ENCODE measurements at places on chromosomes 6 and 20. TPM values are rescaled to one million over a fixed set of nuclear protein-coding genes. Genes with fewer than 3 reads are reported as not detected.

Gene LAMA2
- 1.3 TPM for polyA plus RNA-seq

DNA sequence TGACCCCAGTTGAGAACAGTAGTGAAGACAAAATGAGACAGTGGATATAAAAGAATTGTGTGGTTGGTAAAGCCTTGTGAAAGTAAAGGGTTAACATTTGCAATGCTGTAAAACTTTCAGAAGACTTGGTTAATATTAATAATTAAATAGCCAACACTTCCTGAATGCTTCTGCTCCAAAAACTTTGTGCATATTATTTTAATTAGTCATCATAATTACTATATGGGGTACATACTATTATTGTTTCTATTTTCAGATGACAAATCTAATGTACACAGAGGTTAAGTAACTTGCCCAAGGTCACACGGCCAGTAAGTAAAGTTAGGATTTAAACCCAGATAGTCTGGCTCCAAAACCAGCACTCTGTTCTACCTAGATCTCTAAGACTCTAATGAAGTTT, 291.3 kb downstream of the OGFRL1 start:
- DNase-seq: no peak

Gene DYNLT2
- polyA plus RNA-seq: 2.3 TPM

DNA sequence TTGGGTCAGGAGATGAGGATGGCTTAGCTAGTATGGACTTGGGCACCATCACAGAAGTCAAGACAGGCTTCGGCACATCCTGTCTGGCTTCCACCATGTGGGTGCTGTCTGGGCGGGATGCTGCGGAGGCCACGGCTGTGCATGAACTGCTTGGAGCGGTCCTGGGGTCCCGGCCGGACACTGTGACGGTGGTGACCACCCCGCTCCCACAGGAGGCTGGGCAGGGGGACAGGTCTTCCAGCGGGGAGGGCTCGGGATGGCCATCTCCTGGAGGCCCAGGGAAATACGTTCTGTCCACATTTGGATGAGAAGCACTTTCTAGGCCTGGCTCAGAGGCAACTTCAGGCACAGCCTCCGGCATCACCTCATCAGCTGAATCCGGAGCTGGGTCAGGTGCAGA, 32.1 kb upstream of the TCFL5 start:
- no peak for DNase-seq

Gene ZNF165
- 0.54 TPM for polyA plus RNA-seq

DNA sequence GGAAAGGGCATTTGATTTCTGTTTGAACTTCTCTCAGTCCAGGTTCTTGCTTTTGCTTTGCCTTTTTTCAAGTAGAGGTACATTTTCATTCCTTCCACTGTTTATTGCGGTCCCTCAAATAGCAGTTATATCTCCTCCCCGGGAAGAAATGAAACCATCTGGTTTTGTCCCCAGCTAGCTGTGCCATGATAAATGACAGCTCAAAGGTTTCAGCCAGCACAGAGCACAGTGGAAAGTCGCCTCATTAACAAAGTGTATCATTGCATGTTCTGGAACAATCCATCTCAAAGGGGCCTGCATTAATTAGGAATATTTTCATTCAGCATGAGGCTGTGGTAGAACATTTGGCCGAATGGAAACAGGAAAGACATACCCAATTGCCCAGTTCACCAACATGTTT, 146.0 kb downstream of the EDN3 start:
- no peak for DNase-seq

GRCh38 chr6:16179970-16180431, 51.1 kb downstream of the MYLIP start:
- DNase-seq: no peak

Gene ENPP5
- polyA plus RNA-seq: 0.17 TPM

DNA sequence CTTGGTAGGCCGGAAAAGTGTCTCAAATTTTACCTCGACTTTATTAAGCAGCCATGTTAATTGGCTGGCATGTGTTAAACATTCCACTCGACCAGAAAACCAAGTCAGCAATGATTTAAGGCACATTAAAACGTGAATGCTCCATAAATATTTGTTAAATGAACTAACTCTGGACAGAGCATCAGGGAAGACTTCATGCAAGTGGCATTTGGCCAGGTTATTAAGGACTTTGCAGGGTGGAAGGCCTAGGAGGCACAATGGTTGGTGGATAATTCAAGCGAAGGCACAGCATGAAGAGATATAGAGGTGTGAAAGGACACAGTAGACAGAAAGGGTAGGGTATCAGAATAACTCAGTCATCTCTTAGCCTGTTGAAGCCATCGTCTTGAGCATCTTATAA, 23.0 kb downstream of the ELOVL5 start:
- DNase-seq: no peak

GRCh38 chr20:1905693-1906092, 10.5 kb downstream of the SIRPA start:
- DNase-seq: no peak

GRCh38 chr6:111533087-111533784, 50.2 kb upstream of the REV3L start:
- DNase-seq: no peak

GRCh38 chr6:141726248-141726647, 406.5 kb upstream of the GJE1 start:
- no peak for DNase-seq

- DNase-seq: no peak
Measured at GRCh38 chr6:50301307-50301706, 251.6 kb upstream of the DEFB112 start.

DNA sequence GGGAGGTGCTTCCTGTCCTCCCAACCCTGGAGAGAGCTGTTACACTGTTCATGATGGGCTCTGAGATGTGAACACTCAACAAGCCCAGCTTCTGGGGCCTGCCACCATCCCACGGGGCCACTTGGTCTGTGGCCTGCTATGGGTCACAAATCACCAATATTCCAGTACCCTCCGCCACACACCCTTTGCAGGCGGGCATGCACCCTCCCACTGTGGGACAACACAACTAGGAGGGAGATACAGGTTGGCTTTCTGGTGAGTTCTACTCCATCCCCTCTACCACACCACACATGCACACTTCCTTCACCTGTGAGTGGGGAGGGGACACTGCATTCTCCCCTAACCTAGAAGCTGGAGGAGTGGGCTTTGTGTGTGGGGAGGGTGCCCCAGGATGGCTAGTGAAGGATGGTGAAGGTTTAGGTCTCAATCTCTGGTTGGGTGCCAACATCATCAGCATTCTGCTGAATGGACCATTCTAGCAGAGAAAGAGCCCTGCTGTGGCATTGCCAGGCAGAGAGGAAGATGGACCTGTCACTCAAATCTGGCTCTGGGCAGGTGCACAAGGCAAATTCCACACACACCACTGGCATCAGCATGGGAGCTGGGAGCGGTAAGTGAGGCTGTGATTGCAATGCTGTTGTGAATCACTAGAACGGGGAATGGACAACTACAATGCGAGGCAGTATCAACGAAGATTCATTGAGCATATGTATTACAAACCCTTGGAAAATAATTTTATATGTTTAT, 175.1 kb downstream of the THBS2 start:
- no peak for DNase-seq

Gene HLA-DOA
- polyA plus RNA-seq: 0.69 TPM

DNA sequence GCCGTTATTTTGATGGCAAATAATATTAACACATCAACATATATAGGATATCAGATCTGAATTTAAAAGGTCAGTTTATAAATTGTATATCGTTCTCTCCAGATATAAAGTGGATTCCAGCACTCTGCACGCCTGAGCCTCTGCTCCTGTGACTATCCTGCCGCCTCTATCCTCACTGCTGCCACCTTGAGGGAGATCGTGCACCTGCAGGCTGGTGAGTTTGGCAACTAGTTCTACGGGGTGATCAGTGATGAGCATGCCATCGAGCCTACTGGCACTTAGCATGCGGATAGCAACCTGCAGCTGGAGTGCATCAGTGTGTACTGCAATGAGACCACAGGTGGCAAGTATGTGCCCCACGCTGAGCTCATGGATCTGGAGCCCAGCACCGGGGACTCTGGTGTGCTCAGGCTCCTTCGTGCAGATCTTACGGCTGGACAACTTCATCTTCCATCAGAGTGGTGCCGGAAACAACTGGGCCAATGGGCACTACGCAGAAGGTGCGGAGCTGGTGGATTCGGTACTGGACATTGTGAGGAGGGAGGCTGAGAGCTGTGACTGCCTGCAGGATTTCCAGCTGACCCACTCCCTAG, 84.9 kb downstream of the FBXO5 start:
- peak; percentile 73 for DNase-seq

GRCh38 chr6:30073489-30074235, 1.9 kb downstream of the RNF39 start:
- DNase-seq: no peak

GRCh38 chr20:11354846-11355245, 562.8 kb upstream of the BTBD3 start:
- DNase-seq: no peak

- peak; percentile 41 for DNase-seq
Measured at GRCh38 chr20:8228315-8228714, 96.2 kb downstream of the PLCB1 start.

DNA sequence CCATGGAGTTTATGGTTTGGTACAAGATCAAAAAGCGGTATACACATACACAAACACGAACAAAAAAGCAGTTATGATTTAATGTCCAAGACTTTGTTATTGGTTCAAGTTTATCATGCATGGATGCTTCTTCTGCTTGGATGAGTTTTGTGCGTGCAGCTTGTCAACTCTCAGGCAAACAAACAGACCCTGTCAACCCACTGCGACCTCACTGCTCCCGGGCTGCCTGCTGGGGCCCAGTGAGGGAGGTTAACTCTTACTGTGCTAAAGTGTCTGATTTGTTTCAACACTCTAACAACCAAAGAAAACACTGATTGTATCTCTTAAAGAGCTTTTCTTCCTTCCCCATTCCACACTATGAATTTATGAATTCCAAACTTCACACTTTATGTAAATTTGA, 26.8 kb upstream of the DDR1 start:
- no peak for DNase-seq

DNA sequence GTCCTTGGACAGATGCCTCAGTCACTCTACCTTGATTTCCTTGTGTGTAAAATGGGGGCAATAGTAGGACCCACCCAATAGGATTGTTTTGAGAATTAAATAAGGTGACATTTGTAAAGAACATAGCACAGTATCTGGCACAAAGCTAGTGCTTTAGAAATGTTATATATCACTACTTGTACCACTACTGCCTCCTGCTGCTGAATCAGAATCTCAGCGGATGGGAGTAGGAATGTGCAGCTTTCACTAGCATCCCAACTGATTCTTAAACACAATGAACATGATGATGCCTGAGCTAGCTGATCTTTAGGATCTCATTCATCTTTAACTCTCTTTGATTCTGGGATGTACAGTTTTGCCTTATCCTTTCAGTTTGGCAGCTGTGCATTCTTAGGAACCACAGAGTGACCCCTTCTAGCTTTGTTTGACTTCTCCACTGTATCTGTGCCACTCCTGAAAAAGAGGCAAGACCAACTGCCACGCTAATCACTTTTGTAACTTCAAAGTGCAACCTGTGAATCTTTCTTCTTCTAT, 7.2 kb downstream of the PBOV1 start:
- DNase-seq: no peak

Gene TREM1
- polyA plus RNA-seq: 0.32 TPM

DNA sequence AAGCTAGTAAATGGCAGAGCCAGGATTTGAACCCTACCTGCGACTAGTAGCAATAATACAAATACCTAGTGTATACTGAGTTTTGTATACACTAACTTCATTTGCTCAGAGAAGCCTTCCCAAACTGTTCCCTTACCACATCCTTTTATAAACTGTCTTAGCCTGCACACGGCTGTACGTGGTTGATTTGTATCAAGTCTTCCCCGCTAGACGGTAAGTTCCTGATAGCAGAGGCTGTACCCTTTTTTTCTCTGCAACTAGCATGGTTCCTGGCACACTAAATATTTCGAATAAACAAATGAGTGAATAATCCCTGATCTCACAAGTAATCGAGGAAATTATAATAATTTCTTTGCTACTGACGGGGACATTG, 636 bp downstream of the RTF2 start:
- no peak for DNase-seq

Gene KCNS1
- not detected for polyA plus RNA-seq

- DNase-seq: no peak
Measured at GRCh38 chr6:124982669-124983068, 20.4 kb downstream of the RNF217 start.

Gene GPRC6A
- polyA plus RNA-seq: not detected

GRCh38 chr6:56573624-56574023, 69.1 kb downstream of the DST start:
- DNase-seq: no peak

DNA sequence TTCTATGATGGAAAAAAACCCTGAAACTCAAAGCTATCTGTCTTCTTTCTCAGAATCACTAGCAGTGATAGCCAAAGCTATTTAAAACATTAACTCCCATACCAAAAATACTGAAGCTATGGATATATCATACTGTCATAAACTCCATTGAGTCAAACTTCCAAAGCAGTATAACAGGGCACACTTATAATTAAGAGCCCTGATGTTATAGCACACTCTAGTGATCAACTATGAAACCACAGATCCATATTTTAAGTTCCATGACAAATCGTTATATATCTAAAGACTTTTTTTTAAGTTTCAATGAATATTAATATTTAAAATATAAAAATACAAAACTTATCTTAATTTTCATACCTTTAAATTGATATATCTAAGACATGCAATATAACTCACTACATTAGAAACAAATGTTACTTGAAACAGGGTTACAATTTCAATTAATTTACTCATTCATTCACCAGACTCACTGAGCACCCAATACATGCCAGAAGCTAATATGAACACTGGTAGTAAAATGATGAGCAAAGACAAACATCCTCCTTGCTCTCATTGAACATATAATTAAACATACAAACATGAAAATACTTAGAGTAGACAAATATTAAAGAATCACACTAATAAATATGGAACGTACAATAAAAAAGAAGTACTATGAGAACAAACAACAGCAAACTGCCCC, 69.3 kb downstream of the IBTK start:
- DNase-seq: no peak

Gene CTAGE9
- not detected for polyA plus RNA-seq

GRCh38 chr20:44582311-44583025, at the start of gene PKIG:
Gene PKIG, plus strand, starts transcription at chr20:44582579. Its CDS starts 31,978 bp downstream, at chr20:44614557.
- no peak for DNase-seq

DNA sequence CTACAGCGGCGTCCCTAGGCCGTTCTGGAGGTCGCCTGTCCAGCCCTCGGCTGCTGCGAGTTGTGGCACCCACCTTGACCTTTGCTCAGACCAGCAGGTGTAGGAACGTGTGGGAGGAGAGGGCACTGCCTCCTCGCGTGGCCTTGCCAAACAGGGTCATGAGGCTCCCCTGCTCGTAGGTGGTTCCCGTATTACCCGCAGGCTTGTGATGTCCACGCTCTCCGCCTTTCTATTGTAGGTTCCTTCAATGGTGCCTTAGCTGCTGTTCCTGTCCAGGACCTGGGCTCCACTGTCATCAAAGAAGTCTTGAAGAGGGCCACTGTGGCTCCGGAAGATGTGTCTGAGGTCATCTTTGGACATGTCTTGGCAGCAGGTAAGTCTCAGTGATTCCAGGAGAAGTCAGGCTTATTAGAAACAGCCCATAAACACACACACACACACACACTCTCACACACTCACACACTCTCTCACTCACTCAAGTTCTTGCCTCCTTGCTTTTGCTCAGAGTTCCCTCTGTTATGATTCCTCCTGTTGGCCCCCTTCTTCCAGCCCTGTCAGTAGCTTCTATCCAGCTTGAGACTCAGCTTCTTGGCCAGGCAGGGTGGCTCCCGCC, 942 bp downstream of the ACAT2 start:
- no peak for DNase-seq

- DNase-seq: no peak
Measured at GRCh38 chr6:63677282-63677681, 41.7 kb downstream of the PHF3 start.

GRCh38 chr6:6546318-6547109, 42.0 kb upstream of the LY86 start:
- DNase-seq: peak; percentile 40

All from liver (tissue), 10 donors.